Fibroblast of skin of left quadriceps (primary cell): ENCODE measurements at places on chromosomes 12 and 14.

- DNase-seq: peak; percentile 83
Observed at GRCh38 chr12:43306066-43306465, 245.9 kb downstream of the ADAMTS20 start.

GRCh38 chr12:65960820-65961189, 136.5 kb downstream of the HMGA2 start:
- DNase-seq: no peak

DNA sequence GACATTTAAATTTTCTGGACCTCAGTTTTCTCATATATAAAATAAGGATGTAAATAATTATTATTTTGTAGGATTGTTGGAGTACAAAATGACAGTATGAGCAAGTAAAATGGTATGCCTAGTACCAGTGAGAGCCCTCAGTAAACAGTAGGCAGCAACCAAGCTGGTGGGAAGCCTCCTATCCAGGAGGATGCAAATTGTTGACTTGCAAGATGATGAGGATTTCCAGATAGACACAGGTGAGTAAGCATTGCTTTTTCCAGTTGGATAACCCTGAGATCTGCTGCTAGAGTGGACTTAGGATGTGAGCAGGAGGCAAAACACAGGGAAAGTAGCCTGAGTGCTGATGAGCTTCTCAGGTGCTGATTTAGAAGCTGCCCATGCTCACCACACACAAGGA, 28.2 kb upstream of the AMIGO2 start:
- DNase-seq: no peak

DNA sequence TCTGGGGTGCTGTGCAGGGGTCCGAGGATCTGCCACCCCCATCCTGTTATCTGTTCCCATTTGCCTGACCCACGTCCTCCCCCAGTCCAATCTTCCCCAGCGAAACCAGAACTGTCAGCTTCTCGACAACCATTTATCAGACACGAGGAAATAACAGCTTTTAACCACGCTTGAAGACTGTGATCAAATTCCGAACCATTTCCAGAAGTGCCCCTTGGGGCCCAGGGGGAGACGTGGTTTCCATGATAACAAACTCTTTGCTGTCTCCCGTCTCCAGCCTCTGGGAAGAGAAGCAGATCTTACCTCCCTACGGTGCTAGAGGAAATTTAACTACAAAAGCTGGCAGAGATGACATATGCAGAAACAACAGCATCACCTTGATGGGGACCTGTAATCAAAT, 35.1 kb upstream of the SRRM4 start:
- DNase-seq: no peak

- no peak for DNase-seq
Observed at GRCh38 chr12:130920723-130921381, 32.9 kb upstream of the ADGRD1 start.
